Pulmonary artery endothelial cell (primary cell): ENCODE measurements at places on chromosomes 16 and 17. TPM values are rescaled to one million over a fixed set of nuclear protein-coding genes. Genes with fewer than 3 reads are reported as not detected.
A peak's percentile ranks its signal among the peaks of the same experiment; 100 is the strongest.

Gene NKD1
- 0.07 and 0.11 TPM in 2 replicates for total RNA-seq

Gene RAB34
- total RNA-seq = 15.0 and 41.7 TPM in 2 replicates

- DNase-seq = no peak
These were observed 387 bp upstream of the SLC38A8 start for GRCh38 chr16:84042879-84043485.

GRCh38 chr16:3594316-3595109, 16.9 kb downstream of the SLX4 start:
- no peak for DNase-seq

DNA sequence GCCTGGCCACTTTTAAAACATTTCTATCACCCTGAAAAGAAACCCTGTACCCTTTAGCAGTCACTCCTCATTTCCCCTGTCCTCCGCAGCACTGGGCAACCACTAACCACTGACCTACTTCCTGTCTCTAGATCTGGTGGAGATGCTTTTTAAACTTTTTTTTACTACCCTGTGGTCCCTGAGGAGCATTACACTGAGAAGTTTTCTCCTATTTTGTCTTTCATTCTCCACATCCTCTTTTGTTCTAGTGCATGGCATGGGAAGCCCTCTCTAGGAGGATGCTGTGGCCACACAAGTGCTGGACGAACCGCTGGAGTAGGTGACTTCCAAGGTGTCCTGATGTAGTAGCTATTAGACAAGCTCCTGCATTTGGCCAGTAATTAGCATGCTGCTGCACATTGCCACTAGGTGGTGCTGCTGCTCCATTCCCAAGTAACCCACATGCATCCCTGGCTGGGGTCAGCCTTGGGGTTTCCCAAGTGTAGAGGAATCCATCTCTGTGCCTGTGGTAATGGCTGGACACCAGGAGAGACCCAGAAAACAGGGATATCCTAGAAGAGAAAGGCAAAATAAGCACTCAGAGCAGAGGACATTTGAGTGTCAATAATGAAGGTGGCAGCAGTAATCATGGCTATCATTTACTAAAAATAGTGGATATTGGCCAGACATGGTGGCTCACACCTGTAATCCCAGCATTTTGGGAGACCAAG, 143.8 kb upstream of the CRHR1 start:
- DNase-seq = peak; percentile 51

- DNase-seq = no peak
These were observed 86.8 kb downstream of the ZDHHC7 start for GRCh38 chr16:84924331-84925091.

DNA sequence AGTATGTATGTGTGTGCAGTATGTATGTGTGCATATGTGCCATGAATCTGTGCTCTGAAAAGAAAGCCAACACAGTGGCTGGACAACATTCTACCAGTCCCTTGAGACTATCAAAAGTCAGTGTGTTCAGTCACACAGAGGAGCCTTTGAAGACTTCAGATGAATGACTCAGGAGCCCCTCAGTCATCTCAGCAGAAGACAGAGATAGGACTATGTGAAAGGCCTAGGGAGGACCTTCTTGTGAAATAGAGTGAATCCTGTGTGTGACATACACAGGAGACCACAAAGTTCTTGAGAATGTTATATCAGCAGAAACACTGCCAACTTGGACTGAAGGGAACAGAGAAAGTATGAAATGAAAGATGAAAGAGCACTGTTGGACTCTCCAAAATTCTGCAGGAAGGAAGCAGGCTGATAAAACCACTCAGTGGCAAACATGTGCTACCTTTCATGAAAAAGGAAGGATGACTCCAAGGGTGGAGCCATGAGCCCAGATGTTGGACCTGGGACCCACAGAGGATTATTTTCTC, 108.4 kb downstream of the METRNL start:
- no peak for DNase-seq

DNA sequence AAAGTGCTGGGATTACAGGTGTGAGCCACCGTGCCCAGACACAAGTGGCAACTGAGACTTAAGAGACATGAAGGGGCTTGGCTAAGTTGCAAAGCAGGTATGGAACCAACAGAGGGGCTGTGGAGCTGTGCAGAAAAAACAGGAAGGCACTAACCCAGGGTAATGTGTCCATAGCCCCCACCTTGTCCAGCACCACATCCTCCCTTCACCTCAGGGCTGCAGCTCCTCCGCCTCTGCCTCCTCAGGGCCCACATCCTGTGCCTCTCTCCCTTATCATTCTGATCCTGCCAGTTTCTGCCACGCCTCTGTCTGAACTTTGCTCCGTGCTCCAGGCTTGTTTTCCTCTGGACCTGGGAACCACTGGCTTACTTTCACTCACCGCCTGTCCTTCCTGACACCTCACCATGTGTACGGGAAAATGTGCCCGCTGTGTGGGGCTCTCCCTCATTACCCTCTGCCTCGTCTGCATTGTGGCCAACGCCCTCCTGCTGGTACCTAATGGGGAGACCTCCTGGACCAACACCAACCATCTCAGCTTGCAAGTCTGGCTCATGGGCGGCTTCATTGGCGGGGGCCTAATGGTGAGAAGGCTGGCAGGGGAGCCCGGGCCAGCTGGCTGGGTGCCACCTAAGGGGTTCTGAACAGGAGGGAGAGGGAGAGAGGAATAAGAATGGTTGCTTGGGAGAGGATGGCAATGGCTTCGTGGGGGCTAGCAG, at the start of gene TM4SF5:
Gene TM4SF5, plus strand, starts transcription at position 368 of the 716 bp plus-strand sequence. Its CDS starts 37 bp downstream, at position 405.
- no peak for DNase-seq
